ENCODE measurements at places on chromosomes 11 and 22.
A peak's percentile ranks its signal among the peaks of the same experiment; 100 is the strongest.

- peak; percentile 5 for DNase-seq
Measured at GRCh38 chr11:22521226-22521625, 104.4 kb downstream of the FANCF start.

- peak; percentile 50 for DNase-seq
Measured at GRCh38 chr11:119687373-119688046, 41.5 kb downstream of the NECTIN1 start.

- peak; percentile 32 for DNase-seq
Measured at GRCh38 chr11:128802358-128802981, 64.6 kb downstream of the KCNJ1 start.

GRCh38 chr22:49760280-49760629 lies 67.4 kb downstream of the BRD1 start:
- DNase-seq = no peak

DNA sequence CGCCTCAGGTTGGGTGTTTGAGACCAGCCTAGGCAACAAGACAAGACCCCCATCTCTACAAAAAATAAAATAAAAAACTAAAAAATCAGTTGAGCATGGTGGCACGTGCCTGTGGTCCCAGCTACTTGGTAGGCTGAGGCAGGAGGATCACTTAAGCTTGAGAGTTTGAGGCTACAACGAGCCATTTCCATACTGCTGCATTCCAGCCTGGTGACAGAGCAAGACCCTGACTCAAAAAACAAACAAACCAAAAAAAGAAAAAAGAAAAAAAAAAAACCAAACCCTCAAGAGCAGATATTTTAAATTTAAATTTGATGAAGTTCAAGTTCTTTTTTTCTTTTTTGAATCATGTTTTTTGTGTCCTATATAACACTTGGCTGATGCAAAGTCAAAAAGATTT lies 7.2 kb upstream of the CCDC83 start:
- DNase-seq = no peak

- DNase-seq = no peak
Measured at GRCh38 chr11:104199053-104199452, 35.1 kb upstream of the PDGFD start.

- DNase-seq = no peak
Measured at GRCh38 chr22:30021881-30022619, 58.2 kb upstream of the HORMAD2 start.

DNA sequence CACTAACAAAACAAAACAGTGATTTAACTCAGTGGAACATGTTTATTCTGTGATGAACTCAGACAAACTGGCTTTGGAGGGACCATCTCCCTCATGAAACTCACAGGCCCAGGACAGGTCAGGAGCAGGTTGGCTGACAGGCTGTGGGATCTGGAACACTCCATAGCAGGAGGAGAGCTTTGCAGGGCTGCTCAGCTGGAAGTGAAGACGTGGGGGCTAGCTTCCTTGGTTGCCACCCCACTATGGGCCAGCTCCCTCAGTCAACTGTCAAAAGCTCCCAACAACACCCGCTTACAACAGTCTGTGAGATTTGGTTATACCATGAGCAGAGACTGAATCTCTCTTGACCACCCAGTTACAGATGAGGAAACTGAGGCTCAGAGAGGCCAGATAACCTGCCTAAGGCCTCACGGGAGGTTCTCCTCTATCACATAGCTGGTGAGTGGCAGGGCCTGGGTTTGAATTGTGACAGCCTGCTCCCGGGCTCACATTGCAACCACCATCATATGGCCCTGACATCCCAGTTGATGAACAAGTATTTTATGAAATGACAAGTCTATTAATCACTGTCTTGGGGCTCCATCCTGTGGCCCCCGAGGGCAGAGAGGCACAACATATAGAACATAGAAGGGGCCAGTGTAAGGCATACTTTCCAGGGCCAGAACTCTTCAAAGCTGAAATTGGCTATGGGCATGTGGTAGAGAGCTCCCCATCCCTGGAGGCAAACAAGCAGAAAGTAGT lies 473.4 kb downstream of the MN1 start:
- no peak for DNase-seq

- DNase-seq = no peak
Measured at GRCh38 chr11:27421819-27422494, 50.6 kb downstream of the LGR4 start.

- no peak for DNase-seq
Measured at GRCh38 chr22:19216579-19216978, 38.0 kb upstream of the SLC25A1 start.

- DNase-seq = no peak
Measured at GRCh38 chr11:70610566-70611565, 212.5 kb downstream of the CTTN start.

GRCh38 chr11:72629266-72629665 lies 45.0 kb downstream of the PDE2A start:
- peak; percentile 85 for DNase-seq

- DNase-seq = no peak
Measured at GRCh38 chr11:10785146-10785474, 23.6 kb downstream of the EIF4G2 start.

GRCh38 chr11:88377646-88378045 lies 40.1 kb upstream of the CTSC start:
- no peak for DNase-seq

DNA sequence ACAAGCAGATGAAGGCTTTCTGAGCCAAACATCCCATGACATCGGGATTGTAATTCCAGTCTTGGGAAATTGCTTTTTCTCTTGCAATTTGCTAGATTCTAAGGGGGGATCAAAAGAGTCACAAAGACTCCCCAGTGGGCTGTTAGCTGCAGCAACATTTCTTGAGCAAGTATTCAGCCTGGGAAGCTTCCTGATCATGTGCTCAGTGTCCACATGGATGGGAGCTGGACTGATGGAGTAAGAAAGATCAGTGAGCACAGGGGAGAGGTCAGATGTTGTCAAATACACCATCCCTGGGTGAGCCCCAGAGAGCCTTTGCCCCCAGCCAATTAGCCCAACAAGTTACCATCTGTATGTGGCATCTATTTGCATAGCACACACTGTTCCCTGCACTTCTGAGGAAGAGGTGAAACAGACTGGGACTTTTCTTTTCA lies 10.2 kb upstream of the GRK3 start:
- no peak for DNase-seq

- DNase-seq = peak; percentile 38
Measured at GRCh38 chr22:22993184-22993583, 77.1 kb upstream of the GNAZ start.

- DNase-seq = peak; percentile 59
Measured at GRCh38 chr11:83493917-83494316, 207.8 kb upstream of the CCDC90B start.

All from NCI-H82 (cell line).